Fibroblast of lung (primary cell): ENCODE measurements at places on chromosomes 4 and X. TPM values are rescaled to one million over a fixed set of nuclear protein-coding genes. Genes with fewer than 3 reads are reported as not detected.

The BBS12 gene
- 7.4 and 8.4 TPM in 2 replicates for total RNA-seq

The PDE6B gene
- total RNA-seq, result 2.1 and 2.8 TPM in 2 replicates

The PSAPL1 gene
- not detected in 2 replicates for total RNA-seq

The TMSB15C gene
- total RNA-seq, result 2.6 and 4.1 TPM in 2 replicates

The MAGEB2 gene
- total RNA-seq, result not detected in 2 replicates

The TAF7L gene
- 0.33 and 0.51 TPM in 2 replicates for total RNA-seq

The ESX1 gene
- total RNA-seq, result not detected in 2 replicates

The LIN54 gene
- total RNA-seq, result 10.0 and 15.2 TPM in 2 replicates

The AREG gene
- total RNA-seq, result 1.5 and 2.0 TPM in 2 replicates

The NSUN7 gene
- 0.33 and 0.51 TPM in 2 replicates for total RNA-seq

The PDCL2 gene
- not detected in 2 replicates for total RNA-seq

The RTL3 gene
- not detected in 2 replicates for total RNA-seq
